ENCODE measurements at places on chromosomes 2 and 18.
A peak's percentile ranks its signal among the peaks of the same experiment; 100 is the strongest.

DNA sequence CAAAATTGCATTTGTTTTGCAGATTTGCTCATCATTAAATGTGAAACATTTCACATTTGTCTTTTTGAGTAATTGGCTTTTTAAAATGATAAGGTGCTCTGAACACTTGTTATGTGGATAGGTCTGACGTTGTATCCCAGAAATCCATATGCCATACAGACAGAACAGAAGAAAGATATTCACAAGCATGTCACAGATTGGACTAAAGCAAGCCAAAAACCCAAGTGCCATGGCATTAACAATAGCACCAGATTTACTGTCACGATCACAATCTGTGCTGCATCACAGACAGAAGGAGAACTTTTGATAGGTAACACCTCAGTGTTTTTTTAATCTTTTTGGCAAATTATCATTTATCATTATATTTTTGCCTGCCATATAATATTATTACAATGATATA lies 272.6 kb downstream of the ARHGAP15 start:
- DNase-seq, result no peak

DNA sequence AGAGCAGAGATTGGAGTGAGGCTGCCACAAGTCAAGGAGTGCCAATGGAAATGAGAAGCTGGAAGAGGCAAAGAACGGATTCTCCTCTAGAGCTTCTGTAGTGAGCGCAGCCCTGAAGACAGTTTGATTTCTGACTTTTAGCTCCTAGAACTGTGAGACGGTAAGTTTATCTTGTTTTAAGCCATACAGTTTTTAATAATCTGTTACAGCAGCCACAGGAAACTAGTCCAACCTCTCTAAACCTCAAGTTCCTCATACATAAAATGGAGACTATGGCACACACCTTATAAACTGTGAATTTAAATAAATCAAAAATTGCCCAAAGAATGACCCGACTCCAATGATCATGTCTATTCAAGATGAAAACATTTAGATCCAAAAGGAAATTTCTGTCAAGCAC lies 596.5 kb downstream of the BCL11A start:
- no peak for DNase-seq

- no peak for DNase-seq
Measured at GRCh38 chr18:6543330-6543908, 128.7 kb upstream of the L3MBTL4 start.

GRCh38 chr2:96531366-96531765 lies 5.2 kb upstream of the ARID5A start:
- DNase-seq, result no peak

GRCh38 chr2:231614559-231615057 lies 21.9 kb downstream of the TEX44 start:
- no peak for DNase-seq

- no peak for DNase-seq
Measured at GRCh38 chr2:44535376-44535775, 173.6 kb downstream of the CAMKMT start.

- no peak for DNase-seq
Measured at GRCh38 chr18:58911766-58912165, 47.1 kb downstream of the ZNF532 start.

DNA sequence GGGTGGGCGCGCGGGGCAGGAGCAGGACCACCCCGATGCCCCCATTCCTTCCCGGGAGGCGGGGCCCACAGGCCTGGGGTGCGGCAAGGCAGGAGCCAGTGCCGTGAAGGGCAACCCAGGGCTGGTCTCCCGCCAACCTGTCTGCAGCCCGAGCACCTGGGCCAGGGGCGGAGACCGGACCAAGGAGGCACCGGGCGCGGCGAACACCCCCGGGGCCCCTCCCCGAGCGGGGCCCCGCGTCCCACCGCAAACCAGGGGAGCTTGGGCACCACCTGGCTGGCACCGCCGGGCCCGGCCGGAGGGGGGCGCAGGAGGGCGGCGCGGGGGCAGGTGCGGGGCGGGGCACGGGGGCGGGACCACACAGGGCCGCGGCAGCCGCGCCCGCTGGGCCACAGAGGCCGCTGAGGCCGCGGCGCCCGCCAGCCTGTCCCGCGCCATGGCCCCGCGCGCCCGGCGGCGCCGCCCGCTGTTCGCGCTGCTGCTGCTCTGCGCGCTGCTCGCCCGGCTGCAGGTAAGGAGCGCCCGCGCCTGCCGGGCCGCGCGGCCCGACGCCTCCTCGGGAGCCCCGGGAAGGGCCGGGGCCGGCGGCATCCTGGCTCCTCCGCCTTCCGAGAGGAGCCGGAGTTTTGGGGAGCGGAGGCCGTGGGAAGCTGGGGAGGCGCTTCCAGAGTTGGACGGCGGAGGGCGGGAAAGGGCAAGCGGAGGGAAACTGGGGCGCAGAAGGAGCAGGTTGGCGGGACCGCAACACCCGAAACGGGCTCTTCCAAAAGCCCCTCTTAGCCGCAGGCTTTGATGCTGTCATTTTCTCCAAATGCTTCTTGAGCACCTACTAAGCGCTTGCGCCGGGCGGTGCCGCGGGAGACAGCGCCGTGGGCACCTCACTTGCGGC lies at the start of gene TNFRSF11A:
TNFRSF11A (plus strand) TSS at position 394 of the 889 bp plus-strand sequence; CDS start at position 437, 43 bp downstream.
- DNase-seq, result no peak

GRCh38 chr2:166148500-166149400 lies 20.9 kb upstream of the SCN1A start:
- no peak for DNase-seq

GRCh38 chr2:174205562-174205961 lies 42.8 kb downstream of the OLA1 start:
- DNase-seq, result no peak

DNA sequence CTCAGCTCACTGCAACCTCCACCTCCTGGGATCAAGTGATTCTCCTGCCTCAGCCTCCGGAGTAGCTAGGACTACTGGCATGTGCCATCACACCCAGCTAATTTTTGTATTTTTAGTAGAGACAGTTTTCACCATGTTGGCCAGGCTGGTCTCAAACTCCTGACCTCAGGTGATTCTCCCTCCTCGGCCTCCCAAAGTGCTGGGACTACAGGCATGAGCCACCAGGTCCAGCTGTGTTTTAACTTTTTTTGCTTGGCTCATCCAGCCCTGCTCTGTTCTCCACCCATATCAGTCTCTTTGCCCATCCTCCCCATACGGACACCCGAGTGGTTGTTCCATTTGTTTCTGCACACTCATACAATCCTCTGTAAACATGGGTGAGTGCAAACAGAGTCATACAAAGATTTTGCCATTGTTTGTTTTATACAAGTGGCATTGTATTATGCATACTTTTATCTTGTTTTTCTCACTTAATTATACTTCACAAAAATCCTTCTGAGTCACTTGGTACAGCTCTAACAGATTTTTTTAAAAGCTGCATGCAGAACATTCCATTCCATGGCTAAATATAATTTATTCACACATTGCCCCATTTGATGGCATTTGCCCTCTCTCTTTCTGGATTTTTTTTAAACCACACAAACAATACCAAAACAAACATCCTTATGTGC lies 5.3 kb downstream of the APOB start:
- no peak for DNase-seq

GRCh38 chr18:58148954-58149471 lies 105.0 kb downstream of the NEDD4L start:
- DNase-seq, result peak; percentile 29

DNA sequence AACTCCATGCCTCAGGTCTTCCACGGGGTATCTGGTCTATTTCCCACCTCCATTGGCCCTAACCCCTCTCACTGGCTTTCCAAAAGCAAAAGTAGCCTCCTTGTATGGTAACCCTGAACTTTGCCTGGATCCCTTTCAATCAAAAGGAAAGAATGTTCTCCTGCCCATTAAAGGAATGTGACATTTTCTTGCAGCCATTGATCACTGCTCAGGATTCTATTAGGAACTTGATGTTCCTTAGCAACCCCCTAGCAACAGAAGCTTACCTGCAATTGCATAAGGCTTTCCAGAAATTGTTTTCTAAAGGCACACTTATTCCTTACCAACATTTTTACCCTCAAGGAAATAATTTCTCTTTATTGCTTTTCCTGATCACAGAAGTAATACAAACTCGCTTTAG lies 91.4 kb upstream of the AGAP1 start:
- no peak for DNase-seq

- peak; percentile 2 for DNase-seq
Measured at GRCh38 chr2:102033031-102033749, 41.4 kb downstream of the IL1R2 start.

GRCh38 chr2:201697899-201698298 lies 545 bp downstream of the MPP4 start:
- DNase-seq, result no peak

- DNase-seq, result no peak
Measured at GRCh38 chr2:9311488-9311887, 104.9 kb downstream of the ASAP2 start.

GRCh38 chr2:113878743-113879142 lies 11.1 kb upstream of the ACTR3 start:
- no peak for DNase-seq

DNA sequence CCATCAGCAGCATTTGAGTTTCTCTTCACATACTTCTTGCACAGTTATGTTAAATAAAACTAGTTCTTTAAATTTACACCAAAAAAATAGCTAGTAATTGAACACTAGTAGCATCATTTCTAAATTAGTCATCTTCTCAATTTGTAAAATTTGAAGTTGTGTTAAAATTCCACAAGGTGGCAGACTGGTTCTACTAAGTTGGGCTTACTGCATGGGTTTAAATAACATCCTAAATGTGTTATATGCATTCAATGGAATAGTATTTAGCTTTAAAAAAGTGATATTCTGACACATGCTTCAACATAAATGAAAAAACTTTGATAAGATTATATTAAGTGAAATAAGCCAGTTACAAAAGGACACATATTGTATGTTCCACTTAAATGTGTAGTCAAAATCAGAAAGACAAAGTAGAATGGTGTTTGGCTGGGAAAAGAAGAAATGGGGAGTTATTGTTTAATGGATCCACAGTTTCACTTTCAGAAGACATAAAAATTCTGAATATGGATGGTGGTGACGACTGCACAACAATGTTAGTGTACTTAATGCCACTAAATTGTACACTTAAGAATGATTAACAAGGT lies 28.7 kb upstream of the RPRD1A start:
- peak; percentile 40 for DNase-seq

DNA sequence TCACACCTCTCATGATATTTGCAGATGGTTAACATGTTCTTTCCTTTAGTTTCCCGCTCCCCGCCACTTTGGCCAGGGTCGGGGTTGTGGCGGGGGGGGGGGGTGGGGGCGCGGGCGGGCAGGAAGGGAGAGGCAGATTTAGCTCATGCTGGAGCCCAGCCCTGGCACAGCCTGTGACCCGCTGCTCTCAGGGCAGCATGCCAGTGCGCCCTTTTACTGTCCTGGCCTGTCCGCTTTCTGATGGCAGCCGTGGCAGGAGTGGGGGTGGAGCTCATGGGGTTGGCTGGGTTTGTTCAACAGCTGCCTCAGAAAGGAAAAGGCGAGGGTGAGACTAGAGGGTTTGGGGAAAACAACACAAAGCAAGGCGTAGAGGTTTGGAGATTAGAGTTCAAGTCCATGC lies 56.1 kb downstream of the TNP1 start:
- DNase-seq, result no peak

- no peak for DNase-seq
Measured at GRCh38 chr2:239697399-239698164, 296.8 kb upstream of the HDAC4 start.

- DNase-seq, result no peak
Measured at GRCh38 chr2:206974551-206974950, 35.2 kb downstream of the CPO start.

Data from GM12864 (cell line).